Stimulated activated CD8-positive, alpha-beta memory T cell treated with anti-CD3 and anti-CD28 coated beads, Interleukin-15, amount 100 ng/mL, for 48 hours (primary cell): ENCODE measurements at places on chromosomes 1 and 21.

DNA sequence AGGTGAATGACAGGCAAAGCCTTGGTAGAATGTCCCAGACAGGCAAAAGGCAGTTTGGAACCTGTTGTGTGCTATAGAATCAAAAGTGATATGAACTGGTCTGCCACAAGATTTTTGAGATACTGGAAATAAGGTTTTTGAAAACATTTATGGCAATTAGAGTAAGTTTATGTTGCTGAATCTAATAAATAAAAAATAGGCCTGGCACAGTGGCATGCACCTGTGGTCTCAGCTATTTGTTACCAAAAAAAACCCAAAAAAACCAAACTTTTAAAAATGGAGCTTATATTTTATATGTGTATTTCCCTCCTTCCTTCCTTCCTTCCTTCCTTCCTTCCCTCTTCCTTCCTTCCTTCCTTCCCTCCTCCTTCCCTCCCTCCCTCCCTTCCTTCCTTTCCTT lies 76.4 kb upstream of the ARTN start:
- DNase-seq = no peak

GRCh38 chr21:39610703-39611102 lies 2.0 kb upstream of the B3GALT5 start:
- DNase-seq = no peak

GRCh38 chr1:224127925-224128819 lies 14.3 kb downstream of the FBXO28 start:
- no peak for DNase-seq

- no peak for DNase-seq
These were observed 761 bp downstream of the TNNT2 start for GRCh38 chr1:201376464-201377374.

- no peak for DNase-seq
These were observed 82.9 kb downstream of the STUM start for GRCh38 chr1:226631229-226632000.

GRCh38 chr1:57164584-57164983 lies 198.8 kb upstream of the C8B start:
- no peak for DNase-seq

- no peak for DNase-seq
These were observed 9.9 kb downstream of the PHTF1 start for GRCh38 chr1:113749402-113749801.

DNA sequence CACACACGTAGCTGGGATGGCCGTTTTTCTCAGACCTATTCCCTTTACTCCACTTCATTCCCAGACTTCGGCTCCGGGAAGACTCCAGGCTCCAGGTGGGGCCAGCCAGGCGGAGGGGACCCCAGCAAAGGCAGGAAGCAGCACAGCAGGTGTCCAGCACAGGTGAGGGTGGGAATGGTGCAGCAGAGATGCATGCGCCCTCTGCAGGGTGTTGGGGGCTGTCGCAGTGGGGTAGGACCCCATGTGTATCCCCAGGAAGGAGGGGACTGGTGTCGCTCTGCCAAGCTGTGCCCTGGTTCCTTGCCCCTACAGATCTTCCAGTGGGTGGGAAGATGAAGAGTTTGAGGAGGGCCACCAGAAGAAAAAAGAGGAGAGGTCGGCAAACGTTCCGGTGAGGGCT lies 5.3 kb downstream of the TTC24 start:
- no peak for DNase-seq

- no peak for DNase-seq
These were observed 270.7 kb upstream of the CSF3R start for GRCh38 chr1:36753451-36753850.

DNA sequence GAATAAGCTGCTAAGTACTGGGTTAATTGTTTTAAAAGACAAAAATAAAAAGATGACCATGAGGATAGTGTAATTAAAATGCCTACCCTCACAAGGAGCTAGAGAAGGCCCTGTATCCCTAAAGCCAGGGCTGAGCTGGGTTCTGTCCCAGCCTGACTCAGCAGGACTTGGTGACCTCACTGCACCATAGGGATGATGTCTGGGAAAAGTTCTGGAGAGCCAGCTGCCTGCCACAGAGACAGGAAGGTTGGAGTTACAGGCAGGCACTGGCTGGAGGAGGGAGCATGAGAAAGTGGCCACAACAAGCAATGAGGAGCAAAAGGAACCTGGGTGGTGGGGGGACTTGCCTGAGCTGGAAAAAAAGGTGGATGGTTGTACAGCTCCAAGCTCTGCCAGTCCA lies 5.7 kb upstream of the TNR start:
- DNase-seq = no peak

GRCh38 chr1:110829955-110830553 lies 42.9 kb upstream of the CD53 start:
- no peak for DNase-seq
